ENCODE measurements at places on chromosomes 4 and X.

DNA sequence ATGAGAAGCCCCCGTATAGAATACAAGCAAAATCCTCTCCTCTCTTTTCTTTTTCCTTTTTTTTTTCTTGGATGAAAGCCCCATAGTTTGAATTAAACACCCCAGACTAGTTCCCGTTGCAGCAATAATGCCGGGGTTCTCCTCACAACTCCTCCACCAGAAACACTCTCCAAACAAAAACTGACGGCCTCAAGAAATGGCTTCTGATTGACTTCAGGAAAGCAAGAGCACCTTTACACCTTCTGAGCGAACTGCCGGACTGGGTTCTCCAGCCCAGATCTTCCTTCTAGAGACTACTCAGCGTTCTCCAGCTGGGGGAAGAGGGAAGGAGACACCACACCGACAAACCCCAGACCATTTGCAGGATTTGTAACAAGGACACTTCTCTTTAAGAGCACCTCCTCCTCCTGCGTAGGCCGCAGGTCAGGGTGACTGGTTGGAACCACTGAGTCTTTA is 4.0 kb downstream of the HAND2 start:
- DNase-seq = no peak

DNA sequence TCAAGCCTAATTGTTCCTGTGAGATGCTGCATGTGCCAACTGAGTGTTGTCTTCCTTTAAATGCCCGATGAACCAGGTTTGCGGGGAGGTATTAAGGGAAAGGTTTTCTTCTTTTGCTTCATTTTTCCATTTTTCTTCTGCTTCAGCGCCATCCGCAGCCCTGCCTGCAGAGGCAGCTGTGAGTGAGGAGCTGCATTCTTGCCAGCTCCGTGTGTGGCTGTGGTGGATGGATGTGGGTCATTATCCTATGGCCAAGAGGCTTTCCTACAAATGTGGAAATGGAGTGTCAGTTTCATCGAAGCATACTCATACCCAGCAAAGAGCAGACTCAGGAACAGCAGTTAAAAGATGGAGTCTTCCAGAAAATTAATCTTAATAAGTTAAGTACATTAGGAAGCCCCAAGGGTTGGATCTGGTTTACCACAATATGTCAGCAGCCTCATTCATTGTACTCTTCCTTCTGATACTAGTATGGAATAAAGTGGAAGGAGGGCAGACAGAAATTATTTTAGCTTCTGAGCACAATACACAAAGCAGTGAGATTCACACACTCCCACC is 37.6 kb downstream of the TNIP3 start:
- DNase-seq = no peak

- no peak for DNase-seq
Measured at GRCh38 chr4:176638992-176639391, 153.7 kb downstream of the VEGFC start.

- peak; percentile 31 for DNase-seq
Measured at GRCh38 chrX:19904778-19905367, 17.5 kb upstream of the SH3KBP1 start.

GRCh38 chrX:133175162-133175561 is 43.0 kb downstream of the TFDP3 start:
- DNase-seq = no peak

- no peak for DNase-seq
Measured at GRCh38 chr4:119028296-119028695, 107.3 kb upstream of the MYOZ2 start.

GRCh38 chr4:26842911-26843310 is 17.7 kb upstream of the STIM2 start:
- no peak for DNase-seq
